ENCODE measurements at places on chromosomes 4 and X.

DNA sequence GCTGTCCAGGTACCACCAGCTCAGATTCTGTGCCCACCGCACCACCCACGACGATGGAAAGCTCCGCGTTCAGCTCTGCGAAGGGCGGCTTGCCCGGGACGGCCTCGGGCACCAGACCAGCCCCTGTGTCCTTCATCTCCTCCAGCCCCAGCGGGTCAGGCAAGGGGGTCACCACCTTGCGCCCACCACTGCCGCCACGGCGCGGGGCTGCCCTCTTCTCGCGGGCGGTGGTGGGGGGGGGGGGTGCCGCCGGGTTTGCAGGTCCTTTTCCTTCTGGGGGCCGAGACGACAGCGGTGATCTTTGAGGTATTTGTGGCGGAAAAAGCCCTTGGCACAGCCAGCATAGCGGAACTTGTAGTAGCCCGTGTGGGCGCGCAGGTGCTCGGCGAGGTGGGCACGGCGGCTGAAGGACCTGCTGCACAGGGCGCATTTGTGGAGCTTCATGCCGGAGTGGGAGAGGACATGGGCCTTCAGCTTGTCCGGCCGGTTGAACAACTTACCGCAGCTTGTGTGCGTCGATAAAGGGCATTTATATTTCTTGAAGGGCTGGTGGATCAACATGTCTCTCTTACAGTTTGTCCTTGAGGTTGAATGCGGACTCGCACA is 50.9 kb downstream of the CFAP299 start:
- no peaks in the 10 kb centered on the region for H3K4me1 ChIP-seq
- H3K4me3 ChIP-seq, result no peak overlapping the region
- DNase-seq, result no peak

- DNase-seq, result no peak
- H3K27ac ChIP-seq, result no peak overlapping the region
Observed at GRCh38 chr4:150173982-150174398, 95.7 kb downstream of the DCLK2 start.

- H3K4me3 ChIP-seq, result no peak overlapping the region
- peaks cover 26% of the 10 kb centered on the region for H3K36me3 ChIP-seq
- no peak for DNase-seq
Observed at GRCh38 chrX:7139202-7140081, 8.1 kb upstream of the STS start.

- H3K4me3 ChIP-seq, result no peak overlapping the region
- H3K27ac ChIP-seq, result no peak overlapping the region
- H3K4me1 ChIP-seq, result no peaks in the 10 kb centered on the region
- H3K27me3 ChIP-seq, result no peaks in the 10 kb centered on the region
Observed at GRCh38 chrX:24231131-24231540, 81.6 kb downstream of the ZFX start.

DNA sequence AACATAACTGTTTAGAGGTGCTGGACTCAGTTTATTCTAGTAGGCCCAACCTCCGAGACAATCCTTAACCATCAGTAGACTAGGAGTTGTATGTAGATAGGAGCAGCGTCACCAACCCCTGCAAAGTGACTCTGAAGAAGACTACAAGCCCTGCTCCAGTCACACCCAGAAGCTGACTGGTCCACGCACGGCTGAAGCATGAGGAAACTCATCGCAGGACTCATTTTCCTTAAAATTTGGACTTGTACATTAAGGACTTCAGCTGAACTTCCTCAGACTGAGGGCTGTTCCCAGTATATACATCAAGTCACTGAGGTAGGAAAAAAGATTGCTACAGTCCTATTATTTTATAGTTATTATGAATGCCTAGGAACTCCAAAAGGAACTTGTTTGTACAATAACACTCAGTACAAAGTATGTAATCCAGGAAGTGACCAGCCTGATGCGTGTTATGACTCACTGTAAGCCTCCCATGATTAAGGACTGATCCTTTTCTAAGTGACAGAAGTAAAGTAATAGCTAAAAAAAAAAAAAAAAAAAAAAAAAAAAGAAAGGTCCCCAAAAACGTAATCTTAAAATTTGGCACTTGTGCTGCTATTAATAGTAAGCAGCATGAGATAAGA is 41.6 kb upstream of the UGT2B7 start:
- H3K27me3 ChIP-seq, result no peaks in the 10 kb centered on the region
- H3K36me3 ChIP-seq, result no peaks in the 10 kb centered on the region
- H3K4me1 ChIP-seq, result no peaks in the 10 kb centered on the region
- no peak for DNase-seq
- no peak overlapping the region for H3K4me3 ChIP-seq

- H3K4me3 ChIP-seq, result no peak overlapping the region
- H3K27me3 ChIP-seq, result no peaks in the 10 kb centered on the region
- H3K4me1 ChIP-seq, result no peaks in the 10 kb centered on the region
- H3K36me3 ChIP-seq, result no peaks in the 10 kb centered on the region
Observed at GRCh38 chr4:43357252-43357974, 464.9 kb downstream of the GRXCR1 start.

DNA sequence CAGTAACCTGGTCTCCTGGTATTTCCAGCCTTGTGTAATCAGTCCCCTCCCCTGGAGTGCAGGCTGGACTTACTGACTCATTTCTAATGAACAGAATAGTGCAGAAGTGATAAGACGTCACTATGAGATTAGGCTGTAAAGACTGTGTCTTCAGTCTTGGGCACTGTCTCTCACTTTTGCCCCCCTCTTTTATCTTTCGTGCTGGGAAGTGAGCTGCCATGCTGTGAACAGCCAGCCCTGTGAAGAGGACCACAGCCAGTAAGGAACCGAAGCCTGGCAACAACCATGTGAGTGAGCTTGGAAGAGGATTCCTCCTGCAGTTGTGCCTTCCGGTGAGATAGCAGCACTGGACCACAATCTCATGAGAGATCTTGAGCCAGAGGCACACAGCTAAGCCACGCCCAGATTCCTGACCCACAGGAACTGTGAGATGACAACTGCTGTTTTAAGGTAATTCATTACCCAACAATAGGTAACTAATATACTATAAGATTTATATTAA is 67.5 kb upstream of the GPR34 start:
- peaks cover 24% of the 10 kb centered on the region for H3K36me3 ChIP-seq
- no peak overlapping the region for H3K4me3 ChIP-seq
- no peaks in the 10 kb centered on the region for H3K27me3 ChIP-seq
- no peak for DNase-seq
- no peaks in the 10 kb centered on the region for H3K4me1 ChIP-seq

DNA sequence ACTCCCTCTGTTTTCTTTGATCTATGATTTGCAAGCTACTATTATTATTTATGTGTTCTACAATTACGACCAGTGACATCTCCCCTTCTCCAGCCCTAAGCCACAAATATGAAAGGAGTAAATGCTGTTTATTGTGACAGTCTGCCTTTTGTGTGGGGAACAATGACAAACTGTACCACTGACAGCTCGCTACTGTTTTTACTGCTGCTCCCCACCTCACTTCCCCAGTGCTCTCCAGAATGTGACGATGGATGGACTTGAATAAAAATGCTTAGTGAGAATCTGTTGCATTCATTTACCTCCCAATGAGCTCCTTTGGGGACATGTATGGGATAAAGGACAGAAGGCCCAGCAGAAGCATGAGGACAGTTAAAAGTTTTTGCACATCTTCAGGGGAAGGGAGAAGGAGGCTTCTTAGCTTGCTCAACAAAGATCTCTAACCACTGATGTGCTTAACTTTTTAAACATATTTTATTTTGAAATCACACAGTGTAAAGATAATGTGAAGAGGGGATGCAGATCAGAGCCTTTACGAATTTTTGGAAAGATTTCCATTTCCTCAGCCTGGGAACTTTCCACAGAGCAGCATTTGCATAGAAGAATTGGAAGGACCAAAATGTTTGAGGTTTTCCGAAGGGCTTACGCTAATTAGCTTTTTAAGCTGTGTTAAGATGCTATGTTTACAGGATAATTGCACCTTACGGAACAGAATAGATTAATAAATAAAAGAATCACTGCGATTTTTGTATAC is 485.1 kb upstream of the TENM3 start:
- no peak overlapping the region for H3K27ac ChIP-seq
- H3K4me3 ChIP-seq, result no peak overlapping the region
- no peaks in the 10 kb centered on the region for H3K36me3 ChIP-seq
- DNase-seq, result no peak
- H3K4me1 ChIP-seq, result no peaks in the 10 kb centered on the region

DNA sequence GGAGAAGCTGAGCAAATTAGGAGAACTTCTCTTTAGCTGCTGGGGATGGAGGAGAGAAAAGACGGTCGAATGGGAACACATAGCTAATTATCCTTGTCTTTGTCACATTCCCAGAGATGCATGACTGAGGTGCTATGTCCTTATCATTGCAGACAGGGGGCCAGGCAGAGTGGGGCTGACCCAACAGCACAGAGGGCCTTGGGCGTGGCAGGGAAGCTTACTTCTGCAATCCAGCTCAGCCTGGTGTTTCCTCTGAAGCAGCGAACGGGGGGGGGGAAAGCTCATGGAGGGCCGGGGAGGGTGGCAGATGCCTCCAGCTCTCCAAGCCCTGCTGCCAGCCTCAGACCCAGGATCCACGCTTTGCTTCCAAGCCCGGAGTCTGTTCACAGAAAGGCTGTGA is 50.8 kb upstream of the HOPX start:
- no peak overlapping the region for H3K27ac ChIP-seq
- H3K36me3 ChIP-seq, result no peaks in the 10 kb centered on the region
- peaks cover 2% of the 10 kb centered on the region for H3K27me3 ChIP-seq
- no peak for DNase-seq
- no peaks in the 10 kb centered on the region for H3K4me1 ChIP-seq

DNA sequence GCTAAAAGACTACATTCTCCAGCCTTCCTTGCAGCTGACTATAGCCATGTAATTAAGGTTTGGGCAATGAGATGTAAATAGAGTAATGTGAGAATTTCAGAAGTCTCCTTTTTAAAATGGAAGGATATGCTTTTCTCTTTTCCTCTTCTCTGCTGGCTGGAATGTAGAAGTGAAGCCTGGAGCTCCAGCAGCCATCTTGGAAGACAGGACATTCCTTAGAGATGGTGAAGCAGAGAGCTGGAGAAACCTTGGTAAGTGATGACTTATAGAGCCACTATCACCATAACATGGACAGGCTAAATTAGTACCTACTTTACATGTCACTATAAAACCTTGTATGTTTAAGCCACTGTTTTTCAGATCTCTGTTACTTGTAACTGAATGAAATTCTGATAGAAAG is 48.0 kb downstream of the RASL11B start:
- no peaks in the 10 kb centered on the region for H3K4me1 ChIP-seq
- no peaks in the 10 kb centered on the region for H3K27me3 ChIP-seq
- no peak overlapping the region for H3K4me3 ChIP-seq
- no peak for DNase-seq
- H3K27ac ChIP-seq, result no peak overlapping the region
- 0 out of 2 replicates have a peak, but pooled peaks cover 4% of the 10 kb centered on the region for H3K36me3 ChIP-seq

- H3K4me3 ChIP-seq, result no peak overlapping the region
- no peaks in the 10 kb centered on the region for H3K27me3 ChIP-seq
- H3K36me3 ChIP-seq, result peaks cover 63% of the 10 kb centered on the region
- DNase-seq, result no peak
Observed at GRCh38 chr4:36159208-36159607, 85.1 kb downstream of the ARAP2 start.

- no peaks in the 10 kb centered on the region for H3K4me1 ChIP-seq
- no peaks in the 10 kb centered on the region for H3K36me3 ChIP-seq
- DNase-seq, result no peak
- no peaks in the 10 kb centered on the region for H3K27me3 ChIP-seq
Observed at GRCh38 chr4:52317361-52317879, 266.3 kb downstream of the SPATA18 start.

GRCh38 chr4:86272669-86273068 is 87.2 kb downstream of the MAPK10 start:
- H3K4me1 ChIP-seq, result no peaks in the 10 kb centered on the region
- no peak overlapping the region for H3K27ac ChIP-seq
- H3K27me3 ChIP-seq, result no peaks in the 10 kb centered on the region
- H3K36me3 ChIP-seq, result no peaks in the 10 kb centered on the region

DNA sequence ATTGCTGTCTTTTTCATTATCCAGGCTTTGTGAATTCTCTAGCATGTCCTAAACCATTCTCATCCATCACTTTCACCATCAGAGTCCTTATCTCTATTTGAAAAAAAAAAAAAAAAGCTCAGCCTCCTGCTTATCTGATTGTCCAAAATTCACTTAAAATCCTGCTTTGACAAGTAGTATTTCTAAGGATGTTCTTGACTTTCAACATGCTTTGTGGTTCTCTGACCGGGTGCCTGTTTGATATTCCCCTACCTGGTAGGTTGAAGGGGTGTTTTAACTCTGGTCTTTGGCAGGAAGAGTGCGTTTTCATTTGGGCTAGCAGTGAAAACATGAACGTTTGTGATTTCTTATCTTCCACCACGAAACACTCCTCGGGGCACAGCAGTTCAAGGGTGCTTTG is 17.3 kb upstream of the BBS12 start:
- no peaks in the 10 kb centered on the region for H3K36me3 ChIP-seq
- H3K4me3 ChIP-seq, result no peak overlapping the region
- peaks cover 7% of the 10 kb centered on the region for H3K27me3 ChIP-seq
- H3K27ac ChIP-seq, result no peak overlapping the region
- no peaks in the 10 kb centered on the region for H3K4me1 ChIP-seq

GRCh38 chrX:98029861-98030260 is 1146.2 kb downstream of the RPA4 start:
- no peaks in the 10 kb centered on the region for H3K4me1 ChIP-seq
- no peak overlapping the region for H3K4me3 ChIP-seq
- no peak overlapping the region for H3K27ac ChIP-seq
- H3K27me3 ChIP-seq, result no peaks in the 10 kb centered on the region
- DNase-seq, result no peak
- H3K36me3 ChIP-seq, result no peaks in the 10 kb centered on the region
